Retinal pigment epithelial cell (primary cell): ENCODE measurements at places on chromosomes 12 and 14.
A peak's percentile ranks its signal among the peaks of the same experiment; 100 is the strongest.

DNA sequence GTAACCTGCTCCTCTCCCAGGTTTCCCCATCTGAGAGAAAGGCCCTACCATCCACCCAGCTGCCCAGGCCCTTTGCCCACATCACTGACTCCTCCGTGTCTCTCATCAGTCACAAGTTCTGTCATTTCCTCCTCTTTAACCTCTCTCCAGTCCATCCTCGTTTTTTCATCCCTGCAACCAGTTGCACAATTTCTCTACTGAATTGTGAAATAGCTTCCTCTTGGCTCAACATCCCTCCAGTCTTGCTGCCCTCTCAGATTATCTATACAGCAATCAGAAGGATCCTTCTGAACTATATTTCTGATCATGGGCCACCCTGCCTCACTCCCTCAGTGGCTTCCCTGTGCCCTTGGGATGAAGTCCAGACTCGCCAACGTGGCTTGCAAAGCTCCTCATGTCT, 6.8 kb downstream of the FAM161B start:
- DNase-seq, result no peak

DNA sequence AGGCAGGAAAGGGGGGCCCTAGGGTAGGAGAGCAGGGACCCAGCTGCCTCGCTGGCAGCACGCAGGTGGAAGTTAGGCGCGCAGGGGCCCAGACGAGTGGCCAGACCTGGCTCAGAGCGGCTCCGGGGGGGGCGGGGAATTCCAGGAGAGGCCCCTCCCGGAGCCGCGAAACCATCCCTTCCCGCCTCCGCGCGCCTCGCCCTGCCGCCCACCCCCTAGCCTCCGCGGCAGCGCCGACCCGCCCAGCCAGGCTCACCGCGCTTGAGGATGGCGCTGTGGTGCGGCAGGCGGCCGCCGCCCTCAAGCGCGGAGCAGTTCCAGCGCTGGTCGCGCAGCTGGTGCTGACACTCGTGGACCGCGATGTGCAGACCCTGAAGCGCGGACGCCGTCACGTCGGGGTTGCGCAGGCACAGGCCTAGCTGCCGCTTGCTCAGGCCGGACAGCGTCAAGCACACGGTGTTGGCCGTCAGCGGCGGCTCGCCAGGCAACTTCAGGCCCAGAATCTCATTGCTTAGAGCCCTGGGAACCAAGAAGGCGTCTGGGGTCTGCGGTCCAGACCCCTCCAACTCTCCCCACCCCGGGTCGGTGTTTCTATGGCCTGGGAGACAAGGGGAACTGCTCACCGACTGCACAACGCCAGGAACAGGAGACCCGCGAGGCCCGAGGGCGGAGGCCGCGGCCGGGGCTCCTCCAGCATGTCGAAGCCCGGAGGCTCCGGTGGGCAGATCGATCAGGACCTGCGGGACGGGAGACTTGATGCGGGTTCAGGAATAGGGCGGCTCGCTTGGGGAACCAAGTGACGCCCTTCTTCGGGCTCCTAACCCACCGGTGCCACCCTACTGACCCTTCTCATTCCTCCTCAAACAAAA, 1.5 kb downstream of the WNT10B start:
- no peak for DNase-seq

GRCh38 chr12:118336123-118336522, 36.6 kb downstream of the TAOK3 start:
- DNase-seq, result no peak

DNA sequence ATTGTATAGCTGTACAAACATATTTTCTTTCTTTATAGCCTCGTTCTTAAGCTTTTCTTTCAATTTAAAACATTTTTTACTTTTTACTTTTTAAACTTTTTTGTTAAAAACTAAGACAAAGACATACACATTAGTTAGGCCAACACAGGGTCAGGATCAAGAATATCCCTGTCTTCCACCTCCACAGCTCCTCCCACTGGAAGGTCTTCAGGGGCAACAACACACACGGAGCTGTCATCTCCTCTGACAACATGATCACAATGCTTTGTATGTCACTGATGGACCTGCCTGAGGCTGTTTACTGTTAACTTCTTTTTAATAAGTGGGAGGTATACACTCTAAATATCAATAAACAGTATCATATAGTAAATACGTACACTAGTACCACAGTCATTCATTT, 191.3 kb downstream of the SYT10 start:
- DNase-seq, result no peak

DNA sequence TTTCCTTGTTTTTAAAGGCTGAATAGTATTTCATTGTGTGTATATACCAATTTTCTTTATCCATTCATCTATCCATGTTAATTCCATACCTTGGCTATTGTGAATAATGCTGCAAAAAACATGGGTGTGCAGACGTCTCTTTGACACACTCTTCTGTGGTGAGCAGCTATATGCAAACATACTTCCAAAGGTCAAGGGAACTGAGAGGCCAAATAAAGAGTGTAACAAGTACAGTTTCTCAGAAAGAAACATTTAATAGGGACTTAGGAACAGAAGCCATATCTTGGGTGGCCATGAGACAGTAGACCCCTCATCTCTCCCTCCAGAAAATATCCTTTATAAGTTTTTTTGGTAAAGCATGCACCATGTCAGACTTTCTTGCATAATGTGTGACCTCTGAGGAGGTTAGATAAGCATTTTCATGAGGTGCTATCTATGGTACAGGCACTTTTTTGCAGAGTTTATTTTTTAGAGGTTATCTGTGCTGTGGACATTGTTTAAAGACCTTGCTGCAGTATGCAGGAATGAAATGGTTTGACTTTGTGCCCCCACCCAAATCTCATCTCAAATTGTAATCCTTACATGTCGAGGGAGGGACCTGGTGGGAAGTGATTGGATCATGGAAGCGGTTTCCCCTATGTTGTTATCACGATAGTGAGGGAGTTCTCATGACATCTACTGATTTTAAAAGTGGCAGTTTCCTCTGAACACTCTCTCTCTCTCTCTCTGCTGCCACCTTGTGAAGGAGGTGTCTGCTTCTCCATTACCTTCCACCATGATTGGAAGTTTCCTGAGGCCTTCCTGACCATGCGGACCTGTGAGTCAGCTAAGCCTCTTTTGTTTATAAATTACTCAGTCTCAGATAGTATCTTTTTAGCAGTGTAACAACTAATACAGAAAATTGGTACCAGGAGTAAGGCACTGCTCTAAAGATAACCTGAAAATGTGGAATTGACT, 1202.3 kb downstream of the GALC start:
- no peak for DNase-seq

- DNase-seq, result no peak
Measured at GRCh38 chr12:131005161-131006035, 51.7 kb downstream of the ADGRD1 start.

- no peak for DNase-seq
Measured at GRCh38 chr12:103697971-103698751, 111.1 kb downstream of the STAB2 start.

DNA sequence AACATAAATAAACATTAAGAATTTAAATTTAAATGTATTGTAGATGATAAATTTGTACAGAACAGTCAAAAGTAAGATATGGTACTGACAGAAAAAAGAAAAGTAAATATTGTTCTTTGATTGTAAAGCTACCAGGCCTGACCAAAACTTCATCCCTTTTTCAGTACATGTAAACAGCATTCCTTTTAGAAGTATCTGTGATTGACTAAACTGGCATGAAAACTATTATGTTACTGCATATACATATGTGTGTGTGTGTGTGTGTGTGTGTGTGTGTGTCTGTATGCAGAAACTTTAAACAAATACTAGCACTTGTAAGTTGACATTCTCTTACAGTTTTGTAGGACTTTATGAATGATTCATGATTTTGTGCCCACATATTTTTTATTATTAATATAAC, 270.9 kb downstream of the C12orf50 start:
- no peak for DNase-seq

DNA sequence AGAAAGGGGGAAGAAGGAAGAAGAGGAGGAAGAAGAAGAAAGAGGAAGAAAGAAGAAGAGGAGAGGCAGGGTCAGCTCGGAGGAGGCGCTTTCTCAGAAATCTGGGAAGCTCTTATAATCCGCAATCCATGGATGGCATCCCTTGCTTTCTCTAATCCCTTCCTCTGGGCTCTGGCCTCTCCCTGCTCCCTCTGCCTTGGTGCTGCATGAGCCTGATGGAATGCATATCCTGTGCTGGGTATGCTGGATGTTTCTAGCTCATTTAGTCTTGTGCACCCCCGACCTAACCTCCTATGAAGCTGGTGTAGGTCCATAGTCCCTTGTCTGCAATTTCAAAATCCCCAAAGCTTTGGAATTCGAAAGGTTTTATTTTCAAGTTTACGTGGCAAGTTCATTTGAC, 94.2 kb upstream of the MYL2 start:
- no peak for DNase-seq

GRCh38 chr14:81990312-81990761, 456.7 kb upstream of the SEL1L start:
- DNase-seq, result peak; percentile 16

DNA sequence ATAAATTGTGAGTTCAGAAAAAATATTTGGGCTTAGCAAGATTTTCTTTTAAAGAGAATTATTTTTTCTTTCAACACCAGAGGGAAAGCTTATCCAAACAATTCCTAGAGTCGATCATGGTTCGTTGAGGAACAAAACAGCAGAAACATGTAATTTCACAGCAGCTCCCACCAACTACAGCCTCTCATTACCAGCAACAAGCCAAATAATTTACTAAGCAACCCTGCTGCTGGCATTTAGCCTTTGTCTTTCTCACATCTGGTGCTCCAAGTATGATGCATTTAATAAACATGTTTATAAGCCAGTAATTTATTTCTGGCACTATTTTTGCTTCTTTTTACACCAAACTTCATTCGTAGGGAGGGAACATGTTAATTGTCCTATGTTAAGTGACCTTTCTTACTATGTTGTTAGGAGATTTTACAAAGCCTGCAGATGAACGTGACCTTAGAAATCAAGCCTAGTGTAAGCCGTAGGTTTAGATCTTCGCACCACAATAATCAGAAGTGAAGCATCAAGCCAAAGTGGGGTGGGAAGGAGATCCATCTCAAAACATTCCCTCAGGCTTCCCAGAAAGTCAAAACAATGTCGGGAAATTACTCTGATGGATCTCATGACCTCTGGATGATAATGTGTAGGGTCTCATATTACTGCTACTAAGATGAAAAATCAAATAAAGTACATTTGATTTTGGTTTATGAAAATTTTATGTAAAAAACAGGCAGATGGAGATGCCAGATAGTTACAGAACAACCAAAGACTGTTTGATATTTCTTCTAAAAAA, 128.4 kb downstream of the RPAP3 start:
- no peak for DNase-seq

GRCh38 chr14:24188251-24189058, at the start of gene IPO4:
Gene IPO4 (minus strand): TSS chr14:24188816. CDS start chr14:24188787, 29 bp downstream.
- DNase-seq, result peak; percentile 92

DNA sequence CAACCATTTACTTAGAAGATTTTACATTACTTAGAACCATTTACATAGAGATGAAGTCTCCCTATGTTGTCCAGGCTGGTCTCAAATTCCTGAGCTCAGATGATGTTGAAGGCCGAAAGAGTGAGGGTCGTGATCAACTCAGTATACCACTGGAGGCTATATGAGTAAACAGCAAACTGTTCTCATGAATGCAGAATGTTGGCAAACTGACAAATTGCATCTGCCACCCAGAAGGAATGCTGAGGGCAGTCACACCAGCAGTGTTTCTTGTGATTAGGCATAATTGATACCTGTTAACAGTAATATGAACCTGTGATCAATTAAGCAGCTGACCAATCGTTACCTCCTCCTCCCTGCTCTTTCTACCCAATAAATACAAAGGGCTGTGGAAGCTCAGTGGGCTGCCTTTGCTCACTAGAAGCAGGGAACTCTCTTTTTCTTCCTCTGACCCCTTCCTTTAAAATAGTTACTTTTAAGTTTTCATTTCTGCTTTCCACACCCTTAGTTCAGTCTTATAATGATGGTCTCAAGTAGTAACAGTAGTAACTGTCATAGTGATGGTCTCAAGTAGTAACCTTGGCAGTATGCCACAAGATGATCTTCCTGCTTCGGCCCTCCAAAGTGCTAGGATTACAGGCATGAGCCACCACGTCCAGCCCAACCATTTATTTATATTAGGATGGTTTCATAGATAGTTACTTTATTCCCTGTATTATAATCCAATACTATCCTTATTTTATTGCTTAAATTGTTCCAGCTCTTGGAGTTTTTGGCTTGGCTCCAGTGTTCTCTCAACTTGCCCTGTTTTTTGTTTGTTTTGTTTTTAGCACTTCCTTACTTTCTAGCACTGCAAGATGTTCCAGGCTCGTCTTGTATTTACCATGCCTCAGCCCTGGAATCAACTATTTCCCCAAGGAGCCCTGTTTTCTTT, 25.8 kb downstream of the LIMA1 start:
- DNase-seq, result no peak

DNA sequence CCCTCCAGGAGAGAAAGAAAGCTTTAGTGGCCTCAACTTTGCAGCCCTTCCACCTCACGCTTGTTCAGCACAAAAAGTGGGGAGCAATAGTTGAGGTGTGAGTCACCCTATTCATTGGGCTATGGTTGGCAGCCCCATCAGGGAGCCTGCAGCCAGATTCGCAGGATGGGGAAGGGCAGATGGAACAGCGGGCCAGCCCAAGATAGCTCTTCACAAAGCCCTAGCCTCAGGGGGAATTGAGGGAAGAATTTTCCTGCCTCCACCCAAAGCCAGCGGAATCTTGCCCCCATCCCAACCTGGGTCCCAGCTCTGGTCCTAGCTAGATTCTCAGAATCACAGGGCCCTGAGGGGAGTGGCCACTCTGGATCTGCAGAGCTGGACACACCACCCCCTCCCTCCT, 3.6 kb upstream of the KRT5 start:
- no peak for DNase-seq

DNA sequence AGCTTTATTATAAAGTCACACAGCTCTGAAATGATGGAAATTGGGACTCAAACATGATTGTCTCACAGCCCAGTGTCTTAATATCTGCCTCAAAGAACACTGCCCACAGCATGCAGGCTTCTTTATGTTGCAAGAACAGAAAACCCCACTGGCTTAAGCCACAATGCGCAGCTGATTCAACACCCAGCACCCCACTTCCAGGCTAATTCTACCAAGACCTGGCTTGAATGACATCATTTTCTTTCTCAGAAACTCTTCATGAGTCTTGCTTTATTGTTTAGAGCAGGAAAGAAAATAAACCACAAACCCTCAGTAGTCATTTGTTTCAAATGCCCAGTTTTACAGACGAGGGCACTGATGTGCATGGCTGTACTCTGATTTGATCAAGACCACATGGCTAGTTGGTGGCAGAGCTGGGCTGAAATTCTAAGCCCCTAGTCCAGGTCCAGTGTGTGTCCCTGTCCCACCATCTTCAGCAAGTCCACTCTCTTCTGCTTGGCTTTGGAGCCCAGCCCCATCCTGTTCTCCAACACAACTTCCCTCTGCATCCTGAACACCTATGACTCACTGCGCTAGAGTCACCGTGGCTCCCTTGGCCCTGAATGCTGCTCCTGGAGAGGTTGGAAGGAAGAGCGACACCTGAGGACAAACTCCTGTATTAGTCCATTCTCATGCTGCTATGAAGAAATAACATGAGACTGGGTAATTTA, 50.3 kb upstream of the SRSF5 start:
- DNase-seq, result no peak

DNA sequence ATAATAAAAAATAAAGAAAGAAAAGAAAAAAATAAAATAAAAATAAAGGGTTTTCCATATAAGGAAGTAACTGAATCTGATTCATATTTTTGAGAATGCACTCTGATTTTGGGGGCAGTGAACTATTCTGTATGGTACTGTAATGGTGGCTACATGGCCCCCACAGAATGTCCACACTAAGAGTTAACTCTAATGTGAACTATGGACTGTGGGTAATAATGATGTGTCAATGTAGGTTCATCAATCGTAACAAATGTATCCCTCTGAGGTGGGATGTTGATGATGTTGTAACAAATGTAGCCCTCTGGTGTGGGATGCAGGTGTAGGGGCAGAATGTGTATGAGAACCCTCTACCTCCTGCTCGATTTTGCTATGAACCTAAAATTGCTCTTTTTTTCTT, 13.8 kb downstream of the KRT8 start:
- DNase-seq, result no peak
